CD4-positive, alpha-beta T cell treated with Interleukin-12 subunit alpha and Interleukin-12 subunit beta, for 1 hour (primary cell): ENCODE measurements at places on chromosomes 6 and 20.
A peak's percentile ranks its signal among the peaks of the same experiment; 100 is the strongest.

- no peak for DNase-seq
These were observed 838 bp upstream of the POM121L2 start for GRCh38 chr6:27312950-27313271.

- no peak for DNase-seq
These were observed 37.3 kb upstream of the AHI1 start for GRCh38 chr6:135534773-135535380.

- no peak for DNase-seq
These were observed 50.3 kb downstream of the MYH7B start for GRCh38 chr20:35006009-35006408.

- peak; percentile 26 for DNase-seq
These were observed 138.0 kb downstream of the HFE start for GRCh38 chr6:26224940-26225847.

DNA sequence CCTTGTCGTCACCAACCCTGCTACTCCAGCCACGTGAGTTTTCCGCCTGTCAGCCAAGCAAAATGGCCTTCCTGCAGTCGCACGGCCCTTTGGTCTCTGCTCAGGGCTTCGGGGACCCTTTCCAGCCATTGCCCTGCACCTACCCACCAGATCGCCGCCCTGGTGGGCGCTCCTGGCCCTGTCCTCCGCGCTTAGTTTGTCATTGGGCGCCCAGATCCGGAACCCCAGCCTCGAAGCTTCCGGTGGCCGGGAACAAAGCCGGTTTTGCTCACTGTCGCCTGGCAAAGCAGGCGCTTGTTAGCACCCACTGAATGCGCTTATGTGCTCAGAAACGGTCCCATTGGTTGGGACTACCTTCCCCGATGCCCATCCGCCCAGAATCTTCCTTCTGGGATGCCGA, 536 bp downstream of the ZFP57 start:
- DNase-seq: no peak

- no peak for DNase-seq
These were observed 19.3 kb downstream of the SLC13A3 start for GRCh38 chr20:46631874-46632446.

DNA sequence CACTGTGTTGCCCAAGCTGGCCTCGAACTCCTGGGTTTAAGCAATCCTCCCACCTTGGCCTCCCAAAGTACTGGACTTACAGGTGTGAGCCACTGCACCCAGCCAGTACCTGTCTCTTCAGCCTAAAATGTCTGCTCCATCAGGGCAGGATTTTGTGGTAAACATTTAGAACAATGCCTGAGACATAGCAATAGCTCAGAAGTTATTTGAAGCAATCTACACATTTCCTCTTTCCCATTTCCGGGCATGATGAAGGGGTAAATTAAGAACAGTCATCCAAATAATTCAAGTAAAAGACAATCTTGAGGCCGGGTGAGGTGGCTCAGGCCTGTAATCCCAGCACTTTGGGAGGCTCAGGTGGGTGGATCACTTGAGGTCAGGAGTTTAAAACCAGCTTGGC, 69.0 kb upstream of the ZNF217 start:
- DNase-seq: no peak

DNA sequence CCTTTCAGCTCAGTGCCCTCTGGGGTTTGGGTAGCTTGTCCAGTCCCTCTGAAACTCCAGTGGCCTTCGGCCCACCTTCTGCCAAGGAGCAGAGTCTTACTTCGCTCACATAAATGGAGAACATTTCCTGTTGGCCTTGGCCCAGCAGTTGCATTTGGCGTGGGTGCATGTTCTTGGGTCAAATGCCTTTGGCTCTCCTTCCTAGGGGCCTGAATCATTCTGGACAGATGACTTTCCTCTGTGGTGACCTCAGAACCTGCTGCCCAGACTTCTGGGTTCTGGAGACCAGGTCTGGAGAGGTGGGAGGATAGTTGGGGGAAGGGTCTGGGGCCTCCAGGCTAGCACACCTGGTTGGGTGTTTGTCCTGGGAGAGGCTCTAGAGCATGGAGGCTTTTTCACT, 29.3 kb downstream of the BCAS4 start:
- no peak for DNase-seq

DNA sequence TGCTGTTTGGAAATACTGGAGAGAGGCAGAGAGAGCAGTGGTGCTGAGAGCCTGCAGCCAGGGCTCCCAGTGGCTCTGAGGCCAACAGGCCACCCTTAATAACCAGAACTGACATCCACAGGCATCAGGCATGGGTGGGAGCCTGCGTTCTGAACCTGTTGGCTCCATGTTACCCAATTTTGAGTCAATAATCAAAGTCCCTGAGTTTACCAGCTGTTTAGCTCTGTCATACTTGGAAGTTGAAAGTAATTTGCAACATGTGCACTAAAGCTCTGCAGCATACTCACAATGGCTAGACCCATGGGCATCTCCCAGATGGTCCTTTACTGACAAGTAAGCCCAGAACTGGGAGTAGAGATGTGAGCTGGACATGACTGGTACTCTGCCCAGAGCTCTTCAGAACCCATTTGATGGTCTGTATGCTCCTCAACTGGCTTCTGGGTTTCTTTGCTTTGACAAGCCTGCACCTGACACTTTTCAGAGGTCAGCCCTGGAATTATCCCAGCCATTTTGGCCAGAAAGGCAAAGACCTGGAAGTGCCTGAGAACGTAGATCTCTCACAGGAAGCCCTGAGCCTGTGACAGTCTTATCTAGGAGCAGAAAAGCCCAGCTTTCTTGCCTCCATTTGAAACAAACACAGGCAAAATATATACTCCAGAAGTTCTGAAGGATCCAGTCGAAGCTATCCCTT, 122.4 kb upstream of the CITED2 start:
- DNase-seq: no peak

- no peak for DNase-seq
These were observed 40.0 kb upstream of the PTPRT start for GRCh38 chr20:43229696-43230095.

- no peak for DNase-seq
These were observed at the start of gene CDH4 for GRCh38 chr20:61251529-61252393. Gene CDH4, plus strand, starts transcription at chr20:61252261.

- no peak for DNase-seq
These were observed 277.0 kb downstream of the CDKAL1 start for GRCh38 chr6:20811109-20811761.

DNA sequence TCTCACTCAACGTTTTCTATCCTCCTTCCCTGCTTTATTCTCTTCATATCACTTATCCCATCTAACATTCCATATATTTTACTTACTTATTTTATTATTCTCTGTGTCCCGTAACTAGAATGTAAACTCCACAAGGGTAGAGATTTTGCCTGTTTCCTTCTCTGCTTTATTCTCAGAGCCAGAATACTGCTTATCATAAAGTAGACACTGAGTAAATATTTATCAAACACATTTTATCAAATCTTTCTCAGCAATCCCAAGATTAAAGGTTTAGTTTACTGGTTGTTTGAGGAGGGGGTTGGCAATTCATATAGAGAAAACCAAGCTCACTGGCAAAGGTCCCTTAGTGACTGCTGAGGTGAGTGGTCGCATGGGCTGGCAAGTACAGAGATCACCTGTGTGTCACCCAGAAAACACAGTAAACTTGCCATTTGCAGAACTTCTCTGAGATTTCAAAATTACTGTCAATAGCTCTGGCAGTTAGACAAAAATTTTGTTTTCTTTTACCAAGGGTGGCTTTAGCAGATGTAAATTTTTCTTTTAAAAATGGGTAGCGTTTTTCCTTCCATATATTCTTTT, 662.4 kb downstream of the UTRN start:
- no peak for DNase-seq

GRCh38 chr6:125839471-125839870, 48.7 kb downstream of the NCOA7 start:
- no peak for DNase-seq

DNA sequence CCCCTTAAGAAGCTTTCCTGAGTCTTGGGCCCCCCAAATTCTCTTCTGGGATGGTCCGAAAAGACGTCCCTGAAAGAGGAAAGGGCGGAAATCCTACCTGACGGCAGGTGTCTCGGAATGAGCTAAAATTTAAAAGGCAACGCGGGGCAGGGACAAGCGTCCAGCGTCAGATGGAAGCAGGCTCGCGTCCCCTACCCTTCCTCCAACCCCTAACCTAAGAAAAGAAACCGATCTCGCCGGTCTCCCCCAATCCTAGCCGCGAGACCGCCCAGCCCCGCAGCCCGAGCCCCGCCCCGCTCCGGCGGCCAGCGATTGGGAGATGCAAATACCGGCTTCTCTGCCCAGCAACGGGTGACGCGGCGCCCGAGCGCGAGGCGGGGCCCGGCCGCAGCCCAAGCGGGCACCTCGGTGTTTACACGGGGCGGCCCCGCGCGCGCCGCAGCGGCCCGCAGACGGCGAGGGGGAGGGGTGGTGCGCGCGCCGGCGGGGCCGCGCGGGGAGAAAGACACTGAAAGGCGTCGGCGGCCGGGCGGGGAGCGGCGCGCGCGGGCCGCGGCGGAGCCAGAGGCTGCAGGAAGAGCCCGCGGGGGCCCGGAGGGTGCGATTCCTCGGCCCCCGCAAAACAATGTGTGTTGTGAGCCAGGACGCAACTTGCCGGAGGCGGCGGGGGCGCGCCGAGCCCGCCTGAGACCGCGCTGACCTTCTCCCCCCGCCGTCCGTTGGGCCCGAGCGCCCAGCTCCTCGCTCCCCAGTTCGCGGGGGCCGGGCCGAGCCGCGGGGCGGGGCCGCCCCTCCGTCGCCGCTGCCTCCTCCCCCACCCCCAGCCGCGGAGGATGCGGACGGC, at the start of gene SOX12:
TSS of gene SOX12 (plus strand) at position 508 of the 844 bp plus-strand sequence. CDS start 373 bp downstream, outside the sequence.
- peak; percentile 96 for DNase-seq

GRCh38 chr6:46815130-46815529, 21.9 kb downstream of the MEP1A start:
- DNase-seq: no peak

GRCh38 chr6:122755901-122756300, 23.6 kb upstream of the FABP7 start:
- no peak for DNase-seq

DNA sequence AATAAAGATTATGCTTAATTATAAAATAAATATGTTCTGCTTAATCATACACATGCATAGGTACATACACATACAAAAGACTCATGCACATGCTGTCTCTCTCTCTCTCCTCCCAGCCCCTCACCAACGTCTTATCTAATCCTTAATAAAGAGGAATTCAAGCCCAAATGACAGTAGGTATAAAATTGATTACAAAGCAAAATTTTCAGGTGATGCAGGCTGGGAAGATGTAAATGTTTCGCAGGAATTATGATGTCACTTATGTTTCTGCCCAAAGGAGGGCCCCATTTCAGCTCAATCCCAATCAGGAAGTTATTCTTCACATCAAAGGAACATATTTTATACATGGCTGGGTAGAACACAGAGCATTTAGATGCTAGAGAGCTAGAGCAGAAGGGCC, 284.6 kb upstream of the ID4 start:
- no peak for DNase-seq

DNA sequence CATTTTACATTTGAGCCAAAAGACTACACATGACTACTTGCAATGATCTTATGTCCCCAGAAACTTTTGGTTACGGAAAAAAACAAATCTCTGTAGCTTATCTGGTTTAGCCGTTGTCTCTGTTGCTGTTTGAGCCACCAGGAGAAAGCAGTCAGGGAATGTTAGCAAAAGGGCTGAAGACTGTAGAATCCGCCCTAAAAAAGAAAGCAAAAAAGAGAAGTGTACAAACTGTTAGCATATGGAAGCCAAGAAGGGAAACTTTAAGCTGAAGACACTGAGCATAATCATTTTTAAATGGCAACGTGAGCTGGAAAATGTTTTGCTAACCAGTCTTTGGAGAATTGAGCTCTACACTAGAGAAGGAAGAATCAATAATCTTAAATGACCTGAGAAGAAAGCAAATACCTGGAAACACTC, 69.9 kb upstream of the MYLIP start:
- no peak for DNase-seq

DNA sequence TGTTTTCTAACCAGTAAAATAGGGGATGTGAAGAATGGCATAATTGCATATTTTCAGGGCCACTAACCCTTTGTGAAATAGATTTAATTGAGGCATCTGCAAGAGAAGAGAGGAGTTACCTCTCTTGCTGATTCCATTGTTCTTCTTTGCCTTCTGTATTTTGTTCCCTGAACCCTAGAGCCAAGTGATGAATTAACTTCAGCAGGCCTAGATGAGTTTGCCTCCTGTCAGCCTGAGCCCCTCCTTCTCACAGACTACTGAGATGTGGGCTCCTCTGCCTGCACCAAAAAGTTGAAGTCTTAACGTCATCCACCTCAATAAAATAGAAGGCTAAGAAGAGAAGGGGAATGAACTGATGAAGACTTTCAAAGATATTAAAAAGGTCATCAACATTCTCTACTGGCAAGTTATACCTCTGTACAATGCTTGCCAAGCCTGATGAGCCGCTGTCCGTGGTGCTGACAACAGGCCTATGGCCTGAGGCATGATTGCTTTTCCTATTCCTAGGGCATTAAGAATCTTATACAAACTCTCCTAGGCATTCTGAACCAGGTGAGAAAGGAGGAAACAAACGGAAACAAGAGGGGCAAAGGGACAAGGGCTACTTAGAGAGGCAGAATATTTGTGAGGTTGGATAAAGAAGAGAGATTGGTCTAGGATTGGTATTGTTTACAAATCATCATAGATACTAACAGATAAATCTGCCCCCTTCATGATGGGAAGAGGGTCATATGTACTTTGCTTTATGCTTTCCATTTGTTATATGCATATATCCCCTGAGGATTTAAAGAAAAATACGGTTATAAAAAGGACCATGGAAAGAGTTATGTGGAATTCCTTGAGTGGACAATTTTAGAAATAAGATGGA, 46.8 kb downstream of the CD24 start:
- DNase-seq: no peak

- DNase-seq: no peak
These were observed 201.2 kb downstream of the FOXA2 start for GRCh38 chr20:22383156-22383555.

- DNase-seq: no peak
These were observed 243.4 kb downstream of the TRDN start for GRCh38 chr6:123393331-123393730.

GRCh38 chr20:13342469-13343242, 121.6 kb downstream of the ISM1 start:
- DNase-seq: no peak

- no peak for DNase-seq
These were observed 58.6 kb downstream of the RPS12 start for GRCh38 chr6:132872923-132873322.

- DNase-seq: no peak
These were observed 15.0 kb upstream of the PKHD1 start for GRCh38 chr6:52102405-52102804.

- no peak for DNase-seq
These were observed 41.6 kb downstream of the ANKEF1 start for GRCh38 chr20:10076126-10077080.

- no peak for DNase-seq
These were observed 41.1 kb downstream of the RAMACL start for GRCh38 chr6:166545156-166546034.

- DNase-seq: no peak
These were observed 243.2 kb downstream of the OGFRL1 start for GRCh38 chr6:71531841-71532240.
